ENCODE measurements at places on chromosomes 2 and 18.

- DNase-seq: no peak
Measured at GRCh38 chr2:47016172-47016913, 100.7 kb upstream of the MCFD2 start.

DNA sequence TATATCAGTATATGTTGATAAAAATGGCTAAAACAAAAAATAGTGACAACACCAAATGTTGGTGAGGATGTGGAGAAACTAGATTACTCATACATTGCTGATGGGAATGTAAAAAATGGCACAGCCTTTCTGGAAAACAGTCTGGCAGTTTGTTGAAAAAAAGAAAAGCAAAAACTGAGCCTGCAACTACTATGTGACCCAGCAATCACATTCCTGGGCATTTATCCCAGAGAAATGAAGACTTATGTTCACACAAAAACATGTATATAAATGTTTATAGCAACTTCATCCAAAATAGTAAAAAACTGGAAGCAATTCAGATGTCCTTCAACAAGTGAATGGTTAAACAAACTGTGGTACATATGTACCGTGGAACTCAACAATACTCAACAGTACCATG lies 7.5 kb upstream of the KDSR start:
- no peak for DNase-seq

DNA sequence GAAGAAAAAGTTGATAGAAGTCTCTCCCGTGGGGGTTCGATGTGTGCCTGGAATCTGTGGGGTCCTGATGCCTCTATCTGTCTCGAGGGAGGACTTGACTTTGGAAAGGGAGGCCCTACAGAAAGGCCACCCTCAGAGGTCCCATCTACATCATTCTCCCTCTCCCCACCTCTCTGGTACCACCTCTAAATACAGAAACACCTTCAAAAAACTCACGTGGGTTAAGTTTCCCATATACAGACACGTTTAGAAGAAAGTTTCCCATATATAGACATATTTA lies 5.3 kb upstream of the TMEM37 start:
- DNase-seq: no peak

DNA sequence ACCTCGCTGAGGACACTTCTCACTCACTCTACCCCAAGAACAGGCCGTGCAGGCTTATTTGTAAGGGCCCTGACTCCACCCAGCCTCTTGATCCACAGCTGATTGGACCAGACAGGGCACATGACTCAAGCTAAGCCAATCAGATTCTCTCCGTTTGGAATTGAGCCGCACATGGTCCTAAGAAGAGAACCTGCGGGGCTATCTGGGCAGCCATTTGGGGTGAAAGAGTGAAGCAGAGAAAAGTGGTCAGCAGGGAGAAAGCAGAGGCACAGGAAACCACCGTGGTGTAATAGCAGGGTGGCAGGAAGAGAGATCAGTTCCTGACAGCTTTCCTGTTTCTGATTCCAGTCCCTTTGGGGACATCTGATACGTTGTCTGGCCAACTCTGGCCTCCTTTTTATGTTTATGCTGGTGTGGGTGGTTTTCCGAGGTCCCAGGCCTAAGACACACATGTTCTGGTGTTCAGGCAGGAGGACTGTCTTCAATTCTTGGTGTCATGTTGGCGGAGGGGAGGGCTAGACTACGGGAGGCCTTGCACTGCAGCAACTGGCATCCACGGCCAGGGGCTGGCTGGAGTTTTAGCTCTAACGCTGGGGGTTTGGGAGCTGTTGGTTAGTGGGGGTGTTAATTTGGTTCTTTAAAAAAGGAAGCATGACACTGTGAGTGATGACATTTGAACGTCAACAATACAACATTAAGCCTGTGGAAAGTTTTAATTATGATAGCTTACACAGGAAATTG lies 26.1 kb upstream of the SPTBN1 start:
- DNase-seq: no peak

DNA sequence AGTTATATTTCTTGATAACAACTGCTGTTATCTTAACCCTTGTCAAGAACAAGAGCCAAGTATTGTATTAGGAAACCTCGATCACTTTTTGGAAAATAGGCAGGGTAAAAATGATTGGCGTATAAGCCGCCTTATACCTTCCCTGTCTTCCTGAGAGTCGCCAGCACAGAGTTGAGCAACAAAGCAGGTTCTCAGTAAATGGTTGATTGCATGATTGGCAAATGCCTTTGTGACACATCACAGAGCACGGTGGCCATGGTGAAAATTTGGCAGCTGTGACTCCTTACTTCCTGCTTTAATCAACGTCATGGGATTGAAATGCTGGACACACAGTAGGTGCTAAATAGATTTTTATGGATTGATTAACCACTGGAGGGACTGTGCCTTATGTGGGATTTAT lies 3.9 kb upstream of the KLHL29 start:
- DNase-seq: no peak

GRCh38 chr18:35055726-35056125 lies 14.5 kb downstream of the MAPRE2 start:
- no peak for DNase-seq

DNA sequence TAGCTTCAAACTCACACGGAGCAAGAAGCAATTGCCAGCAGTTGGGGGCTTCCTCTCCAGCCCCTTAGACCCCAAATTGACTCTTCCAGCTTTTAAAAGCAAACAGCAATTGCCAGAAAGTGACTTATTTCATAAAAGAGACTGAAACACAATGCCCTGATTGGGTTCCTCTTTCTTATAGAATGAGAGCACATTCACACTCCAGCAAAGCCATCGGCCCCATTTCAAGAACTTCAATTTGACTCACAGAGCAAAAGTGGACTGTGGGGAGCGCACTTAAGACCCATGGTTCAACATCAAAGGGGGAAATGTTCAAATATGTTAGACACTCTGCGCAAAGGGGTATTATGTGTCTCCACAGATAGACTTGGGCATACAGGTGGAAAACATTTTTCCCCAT lies 484.7 kb downstream of the BCL11A start:
- DNase-seq: no peak

DNA sequence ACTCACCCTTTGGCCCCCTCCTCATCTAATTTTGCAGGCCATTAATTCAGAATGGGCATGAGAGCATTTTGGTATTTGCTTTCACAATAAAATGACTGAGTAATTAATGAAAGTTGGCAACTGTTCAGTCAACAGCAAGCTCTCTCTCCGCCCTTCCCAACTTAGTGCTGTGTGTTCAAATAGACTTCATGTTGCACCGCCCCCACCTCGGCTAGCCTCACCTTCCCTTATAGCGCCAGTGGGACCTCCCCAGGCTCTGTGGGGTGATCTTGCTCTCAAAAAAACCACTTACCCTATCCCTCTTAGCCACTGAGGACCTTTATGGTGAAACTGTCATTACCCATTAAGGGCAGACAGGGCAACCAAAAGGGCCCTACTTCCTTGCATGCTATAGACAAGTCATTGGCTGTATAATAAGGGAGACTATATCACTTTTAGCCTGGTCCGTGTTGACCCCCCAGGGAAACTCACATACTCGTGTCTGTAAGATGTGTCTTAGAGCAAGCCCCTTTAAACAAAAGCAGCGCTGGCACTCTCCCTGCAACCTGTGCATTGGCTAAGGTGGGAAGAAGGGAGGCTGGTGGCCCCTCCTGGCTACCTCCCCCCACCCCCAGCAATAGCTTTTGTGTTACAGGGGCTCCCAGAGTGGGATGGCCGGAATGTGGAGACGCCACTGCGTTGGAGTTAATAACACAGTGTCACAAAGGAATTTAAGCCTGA lies 15.2 kb downstream of the EN1 start:
- no peak for DNase-seq

- no peak for DNase-seq
Measured at GRCh38 chr2:66985906-66986305, 411.2 kb upstream of the ETAA1 start.

GRCh38 chr2:85511008-85511811 lies 27.8 kb upstream of the MAT2A start:
- no peak for DNase-seq

DNA sequence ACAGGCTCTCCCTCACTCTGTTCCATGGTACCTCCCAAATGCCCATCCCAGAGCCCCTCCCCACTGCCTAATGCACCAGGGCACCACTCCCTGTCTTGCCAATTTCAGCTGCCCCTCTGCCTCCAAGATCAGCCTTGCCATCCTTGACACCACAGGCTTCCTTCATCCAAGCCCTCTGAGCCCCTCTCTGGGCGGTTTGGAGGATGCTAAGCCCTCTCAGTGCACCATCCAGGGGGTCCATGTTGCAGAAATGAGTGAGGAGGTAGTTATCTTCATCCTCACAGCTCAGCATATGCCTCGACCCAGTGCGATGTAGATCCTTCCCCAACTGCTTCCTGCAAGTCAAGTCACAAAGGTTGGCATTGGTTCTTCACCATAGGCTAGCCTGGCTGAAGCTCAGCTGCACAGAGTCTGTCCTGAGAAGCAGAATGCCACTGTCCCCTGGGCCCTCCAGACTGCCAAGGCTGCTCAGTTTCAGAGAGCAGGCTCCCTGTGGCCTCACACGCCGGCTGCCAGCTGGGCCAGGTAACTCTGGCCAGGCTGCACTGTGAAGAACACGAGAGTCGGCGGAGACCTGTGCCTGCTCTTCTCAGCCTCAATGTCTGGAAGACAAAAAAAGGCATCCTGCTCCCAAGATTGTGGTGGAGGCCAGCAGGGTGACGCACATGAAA lies 9.9 kb upstream of the MAP3K2 start:
- DNase-seq: no peak

GRCh38 chr2:165793779-165794535 lies at the start of gene GALNT3:
TSS of gene GALNT3 (minus strand) at chr2:165794247. CDS start at chr2:165770700, 23,547 bp downstream.
- DNase-seq: peak; percentile 12

DNA sequence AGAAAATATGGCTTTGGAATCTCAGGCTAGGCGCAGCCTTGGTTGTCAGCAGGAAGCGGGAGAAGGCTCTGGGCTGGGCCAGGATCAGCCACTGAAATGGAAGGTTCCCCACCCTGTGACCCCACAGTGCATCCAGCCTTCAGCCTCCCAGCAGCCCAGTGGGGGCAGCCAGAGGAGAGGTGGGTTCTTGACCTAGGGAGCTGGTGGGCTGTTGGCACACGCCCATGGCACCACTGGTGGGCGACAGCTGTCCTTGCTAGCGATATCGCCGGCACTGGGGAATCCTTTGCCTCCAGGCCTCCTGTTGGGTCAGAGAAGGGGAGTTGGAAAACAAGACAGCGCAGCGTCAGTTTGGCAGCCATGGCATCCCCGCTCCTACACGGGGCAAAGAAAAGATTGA lies 92.4 kb downstream of the KLHL29 start:
- DNase-seq: no peak

- no peak for DNase-seq
Measured at GRCh38 chr2:44325897-44326296, 35.4 kb downstream of the PREPL start.

GRCh38 chr18:48892146-48892855 lies 58.5 kb downstream of the SMAD7 start:
- DNase-seq: no peak

- DNase-seq: no peak
Measured at GRCh38 chr18:11581286-11581685, 28.1 kb upstream of the SLC35G4 start.

DNA sequence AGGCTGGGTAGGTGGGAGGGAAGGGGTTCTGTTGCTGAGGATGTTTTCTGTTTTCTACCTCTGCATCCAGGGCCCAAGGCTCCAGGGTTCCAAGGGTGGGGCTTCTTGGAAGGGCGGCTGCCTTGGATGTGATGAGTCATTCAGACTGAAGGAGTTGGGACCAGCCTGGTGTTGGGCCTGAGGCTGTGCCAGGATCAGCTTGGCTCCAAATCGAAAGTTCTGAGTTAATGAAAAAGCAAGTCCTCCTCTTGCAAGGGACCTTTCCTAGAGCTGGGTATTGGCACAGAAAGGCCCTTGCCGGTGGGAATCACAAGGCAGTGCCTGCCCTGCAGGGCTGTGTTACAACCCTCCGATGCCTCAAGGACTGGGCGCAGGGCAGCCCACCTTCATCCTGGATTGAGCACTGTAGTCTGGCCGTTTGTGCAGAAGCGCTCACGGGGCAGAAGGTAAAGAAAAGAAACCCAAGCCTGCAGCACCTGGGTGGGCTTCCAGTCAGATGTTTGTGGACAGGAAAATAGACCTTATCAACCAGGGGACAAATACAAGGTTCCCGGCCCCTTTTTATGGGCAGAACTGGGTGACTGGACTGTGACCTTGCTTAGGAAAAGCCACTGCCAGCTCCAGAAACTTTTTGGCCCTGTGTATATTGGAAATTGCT lies 52.5 kb upstream of the MCFD2 start:
- no peak for DNase-seq

DNA sequence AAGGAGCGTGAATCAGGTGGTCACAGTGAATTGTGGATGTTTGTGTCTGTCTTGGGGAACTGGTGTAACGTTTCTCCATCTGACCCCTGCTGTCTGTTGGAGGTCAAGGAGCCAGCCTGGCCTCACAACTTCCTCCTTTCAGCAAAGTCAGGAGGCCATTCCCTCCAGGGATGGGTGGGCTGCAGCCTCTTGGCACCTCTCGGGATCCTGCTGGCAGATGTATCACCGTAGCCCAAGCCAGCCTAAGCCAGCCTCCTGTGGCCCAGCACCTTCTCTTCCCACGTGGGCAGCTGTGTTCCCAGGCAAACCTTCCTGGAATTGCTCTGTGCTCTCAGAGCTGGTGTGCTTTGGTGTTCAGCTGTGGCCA lies 30.5 kb downstream of the HPCAL1 start:
- DNase-seq: no peak

DNA sequence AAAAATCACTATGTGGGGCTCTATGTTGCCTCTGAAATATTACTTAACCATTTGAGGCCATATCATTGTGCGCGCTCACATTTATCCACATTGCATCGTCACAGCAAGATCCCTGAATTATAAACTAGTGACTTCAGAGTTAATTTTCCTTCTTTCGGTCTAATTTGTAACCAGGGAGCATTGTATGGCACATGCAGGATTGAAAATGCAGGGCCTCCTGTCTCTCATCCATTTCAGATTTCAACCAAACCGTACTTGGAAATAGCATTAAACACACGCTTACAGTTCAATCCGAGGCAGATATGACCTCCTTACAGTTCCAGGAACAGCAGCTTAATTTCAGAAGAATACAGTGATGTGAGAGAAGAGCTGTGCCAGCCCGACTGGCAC lies 532 bp downstream of the MYOM1 start:
- no peak for DNase-seq

DNA sequence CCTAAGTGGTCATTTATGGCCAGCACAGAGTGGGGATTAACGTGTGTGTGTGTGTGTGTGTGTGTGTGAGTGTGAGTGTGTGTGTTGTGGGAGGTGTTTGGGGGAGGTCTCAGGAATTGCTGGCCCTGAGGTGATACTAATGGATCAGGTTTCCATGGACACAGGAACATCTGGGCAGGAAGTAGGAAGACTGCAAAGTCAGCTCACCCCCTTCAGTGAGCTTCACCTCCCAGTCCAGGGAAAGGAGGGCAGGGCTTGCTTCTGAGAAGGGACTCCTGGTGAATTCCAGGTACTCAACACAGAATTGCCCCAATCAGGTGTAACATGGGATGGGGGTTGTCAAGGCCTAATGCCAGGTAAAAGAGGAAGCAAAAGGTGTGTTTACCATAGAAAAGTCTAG lies 30.3 kb upstream of the IL1R1 start:
- no peak for DNase-seq

DNA sequence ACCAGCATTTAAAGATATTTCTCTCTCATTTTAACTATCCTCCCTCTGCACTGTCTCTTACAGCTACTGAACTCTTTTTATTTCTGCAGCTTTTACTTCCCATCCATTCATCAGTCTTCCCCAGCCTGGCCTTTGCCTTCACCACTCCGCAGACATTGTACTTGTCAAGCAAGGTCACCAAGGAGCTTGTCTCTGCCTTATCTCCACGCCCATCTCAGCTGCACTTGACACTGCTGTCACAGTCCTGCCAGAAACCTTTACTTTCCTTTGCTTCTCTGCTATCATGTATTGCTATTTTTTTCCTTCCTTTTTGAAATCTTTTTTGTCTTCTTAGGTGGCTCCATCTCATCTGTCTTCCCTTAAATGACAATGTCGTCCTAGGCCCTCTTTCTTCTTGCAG lies 147.0 kb downstream of the VWC2L start:
- no peak for DNase-seq

- no peak for DNase-seq
Measured at GRCh38 chr2:64380853-64381527, 73.0 kb upstream of the LGALSL start.
